ENCODE measurements at places on chromosomes 11 and 22.
A peak's percentile ranks its signal among the peaks of the same experiment; 100 is the strongest.

- no peak for DNase-seq
Observed at GRCh38 chr11:67456068-67456705, 1.0 kb downstream of the CABP4 start.

DNA sequence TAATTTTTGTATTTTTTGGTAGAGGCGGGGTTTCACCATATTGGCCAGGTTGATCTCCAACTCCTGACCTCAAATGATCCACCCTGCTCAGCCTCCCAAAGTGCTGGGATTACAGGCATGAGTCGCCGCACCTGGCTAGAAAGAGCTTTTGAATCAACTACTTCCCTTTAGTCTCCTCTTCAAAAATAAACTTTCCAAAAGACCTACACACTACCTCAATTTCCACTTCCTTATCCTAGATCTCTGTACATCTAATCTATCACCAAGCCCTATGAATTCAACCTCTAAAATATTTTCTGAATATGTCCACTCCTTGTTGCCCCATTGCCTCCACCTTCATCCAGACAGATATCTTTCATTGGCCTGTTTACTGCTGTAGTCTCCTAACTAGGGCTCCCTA is 13.1 kb upstream of the DDX6 start:
- DNase-seq: no peak

DNA sequence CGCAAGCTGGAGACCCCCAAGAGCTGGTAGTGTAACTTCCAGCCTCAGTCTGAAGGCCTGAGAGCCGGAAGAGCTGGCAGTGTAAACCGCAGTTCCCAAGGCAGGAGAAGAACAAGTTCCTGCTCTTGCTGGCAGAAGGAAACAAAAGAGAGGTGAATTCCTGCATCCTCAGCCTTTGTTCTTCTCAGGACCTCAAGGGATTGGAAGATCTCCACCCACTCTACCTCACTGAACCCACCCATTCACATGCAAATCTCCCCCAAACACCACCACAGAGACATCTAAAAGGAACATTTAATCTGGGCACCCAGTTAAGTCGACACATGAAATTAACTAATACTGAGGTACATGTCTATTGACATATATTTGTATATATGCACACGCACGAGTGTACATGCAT is 1310.3 kb downstream of the TBC1D22A start:
- no peak for DNase-seq

DNA sequence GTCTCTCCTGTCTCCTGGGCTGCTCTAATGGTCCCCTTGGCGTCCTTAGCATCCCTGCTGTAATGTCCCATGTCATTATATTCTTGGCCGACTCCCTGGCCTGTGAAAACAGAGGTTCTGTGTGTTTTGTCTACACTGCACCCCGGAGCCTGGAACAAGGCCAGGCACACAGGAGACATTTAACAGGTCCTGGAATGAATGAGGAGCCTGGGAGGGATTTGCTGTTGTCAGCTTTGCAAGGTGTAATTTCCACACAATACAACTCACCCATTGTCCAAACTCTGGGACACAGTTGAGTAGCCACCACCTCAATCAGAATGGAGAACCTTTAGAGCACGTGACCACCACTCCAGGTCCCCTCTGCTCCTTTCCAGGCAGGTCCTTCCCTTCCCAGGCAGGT is 14.9 kb upstream of the PDGFB start:
- DNase-seq: no peak

DNA sequence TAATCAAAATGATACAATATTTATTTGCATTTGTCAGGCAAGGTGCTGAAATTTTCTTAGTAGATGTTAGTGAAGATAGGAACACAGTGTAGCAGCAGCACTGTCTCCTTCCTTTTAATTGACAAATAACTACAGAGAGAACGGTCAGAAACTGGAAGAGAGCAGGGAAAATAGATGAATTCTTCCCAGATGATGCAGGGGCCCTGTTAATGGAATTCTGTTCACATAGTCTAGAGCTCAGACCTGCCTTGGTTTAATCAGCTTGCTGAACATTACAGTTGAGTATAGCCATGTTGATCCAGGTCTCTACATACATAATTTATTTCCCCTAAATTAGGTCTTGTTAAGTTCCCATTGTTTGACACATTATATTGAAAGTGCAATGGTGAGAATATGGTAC is 127.4 kb downstream of the SLC17A6 start:
- DNase-seq: no peak

DNA sequence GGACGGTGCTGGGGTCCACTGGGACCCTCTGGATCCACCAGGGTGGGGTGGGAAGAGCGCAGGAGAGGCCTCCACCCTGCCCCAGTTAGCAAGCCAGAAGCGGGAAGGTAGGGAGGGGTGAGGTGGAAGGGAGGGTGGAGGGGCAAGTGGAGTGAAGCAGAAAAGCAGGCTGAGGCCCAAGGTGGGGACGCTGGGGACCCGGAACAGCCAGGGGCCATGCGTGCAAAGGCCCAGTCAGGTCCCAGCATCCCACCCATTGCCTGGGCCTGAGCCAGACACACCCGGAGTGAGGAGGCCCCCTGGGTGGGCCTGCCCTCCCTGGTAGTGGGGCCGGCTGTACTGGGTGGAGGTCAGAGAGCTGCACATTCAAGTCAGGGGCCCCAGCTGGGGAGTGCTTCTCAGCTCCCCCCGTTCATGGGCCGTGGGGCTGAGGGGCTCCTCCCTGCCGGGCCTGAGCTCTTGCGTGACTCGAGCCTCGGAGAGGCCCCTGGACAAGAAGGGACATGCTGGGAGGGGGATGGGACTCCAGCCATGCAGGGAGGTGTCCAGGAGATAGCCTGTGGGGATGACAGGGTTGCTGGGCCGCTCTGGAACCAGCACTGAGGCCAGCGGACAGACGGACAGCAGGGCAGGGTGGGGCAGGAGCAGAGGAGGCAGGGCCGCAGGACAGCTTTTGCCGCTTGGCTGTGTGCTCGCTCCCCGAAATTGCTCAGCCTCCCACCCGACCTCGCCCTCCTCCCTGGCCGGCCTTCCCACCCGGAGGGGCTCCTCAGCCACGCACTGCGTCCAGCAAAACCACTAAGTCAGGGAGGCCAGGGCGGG is 7.7 kb downstream of the TNNT3 start:
- DNase-seq: no peak

GRCh38 chr22:45422237-45422983 is 8.9 kb downstream of the RIBC2 start:
- no peak for DNase-seq

DNA sequence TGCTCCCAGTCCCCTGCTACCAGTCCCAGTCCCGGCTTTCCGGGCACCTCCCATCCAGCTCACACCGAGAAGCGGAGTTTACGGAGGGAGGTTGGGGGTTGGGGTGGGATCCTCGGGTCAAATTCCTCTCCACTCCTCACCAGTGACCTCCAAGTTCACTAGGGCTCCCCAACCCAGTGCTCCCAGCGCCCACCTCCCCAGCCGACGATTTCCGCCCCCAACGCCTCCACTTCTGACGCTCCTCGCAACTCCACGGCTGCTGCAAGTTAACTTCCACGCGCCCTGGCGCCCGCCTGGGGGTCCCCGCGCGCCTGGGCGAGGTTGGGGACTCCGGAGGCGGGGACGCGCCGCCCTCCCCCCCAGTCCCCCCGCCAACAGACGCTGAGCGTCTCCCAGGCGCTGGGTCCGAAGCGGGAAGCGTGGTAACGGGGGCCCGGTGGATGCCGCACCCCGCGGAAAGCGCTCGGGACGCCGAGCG is 526 bp downstream of the TPST2 start:
- peak; percentile 36 for DNase-seq

DNA sequence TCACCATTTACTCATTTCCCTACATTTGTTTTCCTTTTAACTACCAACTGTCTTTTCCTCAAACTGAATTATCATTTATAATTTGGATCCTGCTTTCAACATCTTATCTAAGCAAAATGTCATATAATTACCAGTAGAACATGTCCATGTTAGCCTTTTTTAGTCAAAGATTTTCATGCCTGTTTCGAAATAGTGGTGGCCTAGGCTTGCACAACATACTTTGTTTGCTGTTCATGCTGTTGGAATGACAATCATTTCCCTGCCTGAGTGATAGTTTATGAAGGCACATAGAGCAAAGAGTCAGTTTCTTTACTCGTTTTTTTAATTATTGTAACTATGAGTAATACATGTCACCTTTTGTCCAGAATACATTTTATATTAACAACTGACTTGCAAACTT is 144.3 kb upstream of the ANO3 start:
- DNase-seq: no peak

DNA sequence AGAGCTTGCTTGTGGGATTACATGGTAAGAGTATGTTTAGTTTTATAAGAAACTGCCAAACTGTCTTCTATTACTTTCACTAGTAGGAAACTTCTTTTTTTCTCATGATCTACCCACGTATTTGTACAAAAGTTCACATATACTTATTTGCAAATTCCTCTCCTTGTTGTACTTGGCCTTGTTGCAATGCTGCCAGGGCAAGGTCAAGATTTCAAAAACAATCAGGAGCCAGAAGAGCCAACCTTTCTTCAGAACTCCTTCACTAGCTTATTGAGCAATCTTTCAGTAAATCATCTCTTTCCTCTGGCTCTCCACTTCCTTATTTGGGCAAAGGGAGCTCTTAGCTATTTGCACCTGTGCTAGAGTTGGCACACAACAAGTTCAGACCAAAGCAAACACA is 9.7 kb downstream of the SRSF8 start:
- no peak for DNase-seq

All from activated T-cell treated with anti-CD3 and anti-CD28 coated beads for 4 hours (primary cell).